ENCODE measurements at places on chromosomes 6 and 20. TPM values are rescaled to one million over a fixed set of nuclear protein-coding genes. Genes with fewer than 3 reads are reported as not detected.

Gene GSTA3
- total RNA-seq: not detected

Gene FAM83D
- total RNA-seq: 41.6 TPM

Gene SLC22A16
- not detected for total RNA-seq

Gene SEL1L2
- not detected for total RNA-seq

Gene LINC00237
- not detected for total RNA-seq

Gene CD93
- not detected for total RNA-seq

Gene PACRG
- not detected for total RNA-seq

Gene RAB44
- total RNA-seq: not detected

Gene DAAM2
- not detected for total RNA-seq

Gene PHF20
- 66.9 TPM for total RNA-seq

Gene KIAA0408
- total RNA-seq: not detected

Gene RTF2
- total RNA-seq: 127 TPM

Gene RING1
- total RNA-seq: 56.9 TPM

Gene BFSP1
- 37.0 TPM for total RNA-seq

DNA sequence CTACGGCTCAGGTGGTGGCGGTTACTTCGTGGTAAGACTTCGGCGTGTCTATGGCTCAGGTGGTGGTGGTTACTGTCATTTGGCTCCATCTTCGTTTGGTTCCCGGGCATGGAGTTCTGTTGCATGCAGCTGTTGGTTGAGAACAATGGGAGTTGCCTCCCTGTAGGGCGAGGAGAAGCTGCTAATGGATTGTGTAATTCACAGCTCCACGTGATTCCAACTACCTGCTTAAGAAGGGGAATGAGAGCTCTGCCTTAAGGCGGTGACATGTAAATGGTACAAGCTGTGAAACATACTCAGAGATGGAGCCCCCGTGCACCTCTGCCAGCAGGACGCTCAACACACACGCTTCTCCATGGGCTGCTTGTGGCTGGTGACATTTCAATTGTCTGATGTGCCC is 12.4 kb upstream of the DACT2 start:
- no peak for DNase-seq

DNA sequence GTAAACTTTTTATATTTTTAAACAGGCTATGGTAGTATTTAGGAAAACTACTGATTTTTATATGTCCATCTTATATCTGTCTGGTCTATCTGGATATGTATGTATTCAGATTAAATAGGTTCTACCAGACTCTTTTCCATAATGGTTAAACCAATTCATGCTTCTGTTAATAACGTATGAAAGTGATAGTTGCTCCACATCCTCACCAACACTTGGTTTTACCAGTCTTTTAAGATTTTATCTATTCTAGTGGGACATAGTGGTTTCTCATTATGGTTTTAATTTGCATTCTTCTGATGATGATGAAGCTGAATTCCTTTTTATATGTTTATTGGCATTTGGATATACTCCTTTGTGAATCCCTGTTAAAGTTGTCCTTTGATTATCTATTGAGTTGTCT is 56.1 kb downstream of the UBR2 start:
- no peak for DNase-seq

GRCh38 chr6:34580707-34581560 is 24.8 kb upstream of the SPDEF start:
- no peak for DNase-seq

- no peak for DNase-seq
These were observed 4.1 kb downstream of the CCDC170 start for GRCh38 chr6:151497905-151498304.

DNA sequence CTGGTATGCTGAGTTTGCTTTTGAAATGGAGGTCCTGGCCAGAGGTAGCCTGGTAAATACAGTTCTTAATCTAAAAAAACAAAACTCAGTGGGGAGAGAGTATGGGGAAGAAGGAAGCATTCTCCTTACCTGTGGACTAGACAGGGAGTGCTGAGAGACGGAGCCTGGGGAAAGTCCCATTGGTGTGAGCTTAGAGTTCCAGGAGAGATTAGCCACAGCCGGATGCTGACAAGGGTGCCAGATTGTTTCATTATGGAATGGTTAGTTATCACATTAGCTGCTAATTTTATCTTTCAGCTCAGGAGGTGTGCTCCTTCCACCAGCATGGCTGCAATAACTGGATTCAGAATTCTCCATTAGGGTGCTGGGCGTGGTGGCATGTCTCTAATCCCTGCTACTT is 75.9 kb downstream of the RREB1 start:
- no peak for DNase-seq

DNA sequence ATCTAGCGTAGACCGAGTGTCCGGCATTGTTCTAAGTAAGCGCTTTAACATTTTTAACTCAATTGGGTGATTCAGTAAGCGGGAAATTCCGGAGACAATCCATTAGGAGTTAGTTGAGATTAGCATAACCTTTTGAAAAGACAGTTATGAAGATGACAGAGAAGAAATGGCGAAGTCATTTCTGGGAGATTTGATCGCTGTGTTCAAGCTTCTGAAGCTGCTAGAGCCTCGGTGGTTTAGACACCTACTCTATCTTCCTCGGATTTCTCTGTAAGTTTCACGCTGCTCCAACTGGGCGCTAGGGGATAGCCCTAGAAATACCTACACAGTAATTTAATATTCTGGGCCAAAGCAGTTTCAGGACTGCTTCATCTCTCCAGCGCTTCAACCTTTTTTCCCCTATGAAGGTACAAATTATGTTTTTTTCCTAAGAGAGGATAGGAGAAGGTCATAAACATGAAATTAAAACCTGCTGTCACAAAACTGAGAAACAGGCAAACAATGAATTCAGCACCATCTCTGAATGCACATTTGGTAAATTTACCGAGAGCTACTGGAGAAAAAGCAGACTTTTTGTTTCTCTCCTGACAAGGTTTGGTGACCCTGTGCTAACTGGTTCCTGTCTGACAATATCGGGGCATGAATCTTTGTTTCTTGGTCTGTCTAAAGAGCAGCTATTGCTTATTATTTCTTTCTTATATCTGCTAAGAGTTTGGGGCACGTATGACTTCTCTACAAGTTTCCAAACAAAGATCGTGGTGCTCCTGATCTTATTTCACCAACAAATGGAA is 22.4 kb downstream of the ZNF311 start:
- peak; percentile 79 for DNase-seq

- no peak for DNase-seq
These were observed 3.3 kb downstream of the ANKRD6 start for GRCh38 chr6:89436226-89436625.

GRCh38 chr20:59618131-59618530 is 13.8 kb downstream of the PHACTR3 start:
- peak; percentile 9 for DNase-seq

GRCh38 chr20:6703047-6703446 is 64.4 kb upstream of the BMP2 start:
- no peak for DNase-seq

DNA sequence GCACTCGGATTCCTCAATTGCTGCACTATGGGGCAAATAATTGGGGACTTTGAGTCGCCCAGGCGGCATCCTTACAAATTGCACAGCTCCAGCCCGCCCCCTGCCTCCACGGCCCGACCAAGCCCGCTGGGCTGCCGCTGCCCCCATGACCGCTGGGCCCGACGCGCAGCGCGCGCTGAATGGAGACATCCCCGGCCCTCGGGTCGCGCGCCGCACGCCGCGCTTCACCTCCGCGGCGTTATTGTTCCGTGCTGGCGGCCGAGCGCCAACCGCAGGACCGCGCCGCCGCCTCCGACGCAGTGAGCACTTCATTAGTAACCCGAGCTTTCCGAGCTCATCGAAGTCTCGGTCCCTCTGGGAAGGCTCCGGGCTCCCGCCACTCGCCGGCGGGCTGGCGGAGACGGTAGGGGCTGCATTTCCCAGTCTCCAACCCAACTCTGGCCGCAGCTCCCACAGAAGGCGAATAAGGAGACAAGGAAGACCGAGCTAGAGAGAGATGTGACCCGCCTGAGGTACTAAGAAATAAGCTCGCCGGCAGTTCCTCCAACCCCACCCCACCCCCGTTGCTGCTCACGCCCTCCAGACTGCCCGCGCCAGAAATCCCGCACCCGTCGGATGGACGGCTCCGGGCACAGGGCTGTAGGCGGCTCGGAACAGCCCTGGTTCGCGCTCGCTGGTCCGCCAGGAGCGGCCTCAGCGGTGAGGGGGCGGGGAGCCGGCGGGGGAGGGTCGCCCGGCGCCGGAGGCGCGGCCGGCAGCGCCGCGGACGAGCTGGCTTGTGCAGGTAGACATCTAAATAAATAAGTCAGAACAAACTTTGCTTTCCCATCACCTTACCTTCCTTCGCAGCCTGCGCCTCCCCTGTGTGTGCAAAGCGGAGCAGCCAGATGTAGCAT is 703 bp downstream of the EPHA7 start:
- peak; percentile 41 for DNase-seq

GRCh38 chr6:155200012-155200411 is 63.8 kb upstream of the CLDN20 start:
- no peak for DNase-seq

- no peak for DNase-seq
These were observed 1.1 kb upstream of the MYB start for GRCh38 chr6:135179920-135180541.

DNA sequence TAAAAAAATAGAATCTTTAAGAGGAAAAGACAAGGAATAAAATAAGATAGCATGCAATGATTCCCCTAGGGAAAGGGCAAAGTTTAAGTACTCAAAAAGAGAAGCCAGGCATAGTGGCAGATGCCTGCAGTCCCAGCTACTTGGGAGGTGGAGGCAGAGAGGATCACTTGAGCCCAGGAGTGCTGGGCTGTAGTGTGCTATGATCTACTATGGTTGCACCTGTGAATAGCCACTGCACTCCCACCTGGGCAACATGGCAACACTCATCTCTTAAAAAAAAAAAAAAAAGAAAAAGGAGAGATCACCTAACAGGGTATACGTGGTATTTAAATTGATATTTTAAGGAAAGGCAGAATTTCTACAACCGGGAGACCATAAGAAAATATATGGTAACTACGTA is 16.0 kb downstream of the EPHA7 start:
- no peak for DNase-seq

DNA sequence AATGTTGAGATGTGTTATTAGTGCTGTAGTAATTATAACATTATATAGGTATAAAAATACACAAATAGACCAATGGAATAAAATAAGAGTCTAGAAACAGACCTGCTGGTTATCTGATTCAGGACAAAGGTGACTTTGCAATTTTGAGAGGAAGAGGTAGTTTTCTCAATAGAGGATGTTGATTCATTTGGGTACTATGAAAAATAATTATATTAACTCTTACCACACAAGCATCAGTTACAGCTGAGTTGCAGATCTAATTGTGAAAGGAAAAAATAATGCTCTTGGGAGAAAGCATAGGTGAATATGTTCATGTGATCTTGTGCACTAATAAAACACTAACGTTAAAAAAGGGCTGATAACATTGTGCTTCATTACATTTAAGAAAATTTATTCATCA is 103.0 kb downstream of the BCKDHB start:
- DNase-seq: no peak

DNA sequence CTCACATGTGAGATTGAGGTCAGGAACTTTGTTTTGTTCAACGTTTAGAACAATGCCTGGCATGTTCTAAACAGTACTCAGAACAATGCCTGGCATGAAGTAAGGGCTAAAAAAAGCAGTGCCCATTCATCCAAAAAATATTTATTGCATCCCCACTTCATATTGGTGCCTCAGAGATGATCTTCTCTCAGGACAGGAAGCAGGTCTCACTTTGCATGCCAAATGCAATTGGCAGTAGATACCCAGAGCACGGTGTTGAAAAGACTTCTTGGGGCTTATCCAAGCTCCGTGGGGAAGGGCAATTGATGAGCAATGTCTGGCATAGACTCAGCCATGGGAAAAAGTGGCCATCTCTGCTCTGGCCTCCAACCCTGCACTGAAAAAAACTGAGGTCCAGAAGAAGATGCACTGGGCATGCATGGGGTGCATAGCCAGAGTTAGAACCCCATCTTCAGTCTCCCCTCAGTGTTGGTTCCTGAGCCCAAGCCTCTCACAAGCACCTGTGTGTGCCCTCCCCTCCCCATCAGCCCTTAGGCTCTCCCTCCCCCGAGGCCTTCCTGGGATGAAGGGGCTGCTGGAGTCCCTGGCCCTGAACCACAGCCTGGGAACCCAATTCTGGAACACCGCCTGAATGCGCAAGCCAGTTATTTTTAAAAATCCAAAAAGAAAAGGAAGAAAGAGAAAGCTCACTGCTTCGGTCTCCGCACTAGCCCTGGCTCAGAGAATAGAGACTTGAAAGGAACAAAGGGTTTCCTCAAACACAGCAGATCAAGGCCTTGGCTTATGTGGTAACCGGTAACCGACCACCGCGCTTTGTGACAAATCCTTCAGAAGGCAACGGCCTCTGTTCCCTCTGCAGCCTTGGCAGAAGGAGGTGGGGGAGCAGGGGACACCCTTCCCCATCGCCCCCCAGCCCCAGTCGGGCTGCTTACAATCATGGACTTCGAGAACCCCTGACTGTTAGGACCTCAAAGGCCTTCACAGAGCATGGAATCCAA is 78.5 kb upstream of the SIRPA start:
- peak; percentile 44 for DNase-seq

DNA sequence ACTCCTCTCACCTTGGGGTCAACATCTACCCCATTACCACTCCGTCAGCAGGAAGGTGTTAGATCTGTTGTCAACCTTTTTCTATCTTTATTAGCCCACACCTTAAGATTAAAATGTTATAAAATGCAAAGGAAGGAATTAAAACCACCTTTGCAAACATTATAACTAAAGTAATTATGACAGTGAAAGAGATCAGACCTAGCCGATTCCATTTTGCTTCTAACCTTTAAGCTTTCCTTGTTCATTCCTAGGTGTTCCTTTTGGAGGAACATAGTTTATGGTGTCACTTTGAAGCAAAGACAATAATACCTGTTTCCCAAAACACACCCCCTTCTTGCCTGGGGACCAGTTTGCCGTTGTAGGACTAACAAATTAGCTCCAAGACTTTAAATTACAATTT is 1223.0 kb upstream of the ADGRB3 start:
- DNase-seq: no peak

- no peak for DNase-seq
These were observed 17.1 kb upstream of the CST9L start for GRCh38 chr20:23585449-23585807.

GRCh38 chr6:27679308-27679963 is 206.5 kb upstream of the ZNF184 start:
- DNase-seq: no peak

- no peak for DNase-seq
These were observed 25.0 kb upstream of the SDCBP2 start for GRCh38 chr20:1353956-1354355.

- no peak for DNase-seq
These were observed 94.7 kb upstream of the NXT1 start for GRCh38 chr20:23255716-23256385.

GRCh38 chr6:100138346-100139022 is 144.5 kb upstream of the MCHR2 start:
- no peak for DNase-seq

DNA sequence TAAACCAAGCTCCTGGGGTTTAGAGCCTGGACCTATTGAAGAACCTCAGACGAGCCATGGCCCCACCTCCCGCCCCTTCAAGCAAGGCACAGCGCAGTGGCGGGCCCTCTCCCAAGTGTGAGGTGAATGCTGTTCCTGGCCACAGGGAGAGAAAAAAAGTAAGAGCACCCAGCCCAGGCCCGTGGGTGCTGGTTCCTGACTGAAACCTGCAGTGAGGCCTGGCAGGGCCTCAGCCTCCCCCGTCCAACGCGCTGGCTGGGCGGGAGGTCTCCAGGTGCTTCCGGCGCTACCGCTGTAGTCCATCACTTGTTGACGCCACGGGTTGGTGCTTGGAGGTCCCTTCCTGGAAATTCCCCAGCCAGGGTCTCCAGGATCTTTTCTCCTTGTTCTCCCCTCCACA is 5.5 kb upstream of the FAM83C start:
- DNase-seq: no peak

- DNase-seq: no peak
These were observed 7.9 kb downstream of the ADGRB3 start for GRCh38 chr6:68642977-68643376.
